NCI-H524 (cell line): ENCODE measurements at places on chromosomes 13 and 19.

- DNase-seq: no peak
Observed at GRCh38 chr19:34316741-34317301, 48.2 kb upstream of the GPI start.

- DNase-seq: peak; percentile 84
Observed at GRCh38 chr19:46944918-46945628, 74.6 kb upstream of the NPAS1 start.

DNA sequence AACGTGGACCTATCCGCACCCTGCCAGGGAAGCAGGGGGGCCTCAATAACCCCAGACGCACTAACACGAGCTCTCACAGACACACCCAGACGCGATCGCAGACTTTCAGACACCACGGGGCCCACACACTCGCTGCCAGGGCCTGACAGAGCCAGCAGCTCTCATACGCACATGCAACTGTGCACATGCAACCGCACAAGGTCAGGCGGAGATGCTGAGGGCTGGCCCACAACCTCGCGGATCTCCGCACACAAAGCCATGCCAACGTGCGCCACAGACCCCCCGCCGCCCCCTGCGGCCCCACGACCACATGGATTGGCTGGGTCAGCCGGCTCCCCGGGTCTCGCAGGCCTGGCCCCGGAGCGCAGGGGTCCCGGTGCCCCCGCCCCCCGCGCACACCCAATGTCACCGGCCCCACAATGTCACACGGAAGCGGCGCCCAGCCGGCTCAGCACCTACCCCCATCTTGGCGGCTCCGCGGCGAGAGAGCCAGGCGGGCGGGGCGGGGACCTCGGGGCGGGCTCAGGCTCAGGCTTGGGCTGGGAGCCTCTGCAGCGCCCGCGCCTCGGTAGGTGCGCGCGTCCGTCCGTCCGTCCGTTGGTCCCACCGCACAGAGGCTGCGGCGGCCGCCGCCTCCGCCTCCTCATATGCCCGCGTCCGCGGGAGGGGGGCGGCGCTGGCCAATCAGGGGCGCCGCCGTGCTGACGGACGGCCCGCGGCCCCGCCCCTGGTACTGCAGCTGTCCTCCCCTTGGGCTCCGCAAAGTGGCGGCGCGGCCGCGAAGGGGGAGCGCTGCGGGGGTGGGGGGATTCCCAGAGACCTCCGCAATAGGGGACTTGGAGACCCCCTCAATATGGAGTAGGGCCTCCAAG lies at the start of gene ATP1A3:
Gene ATP1A3, minus strand, starts transcription at position 619 of the 872 bp plus-strand sequence. Its CDS starts 154 bp downstream, at position 465.
- peak; percentile 90 for DNase-seq

DNA sequence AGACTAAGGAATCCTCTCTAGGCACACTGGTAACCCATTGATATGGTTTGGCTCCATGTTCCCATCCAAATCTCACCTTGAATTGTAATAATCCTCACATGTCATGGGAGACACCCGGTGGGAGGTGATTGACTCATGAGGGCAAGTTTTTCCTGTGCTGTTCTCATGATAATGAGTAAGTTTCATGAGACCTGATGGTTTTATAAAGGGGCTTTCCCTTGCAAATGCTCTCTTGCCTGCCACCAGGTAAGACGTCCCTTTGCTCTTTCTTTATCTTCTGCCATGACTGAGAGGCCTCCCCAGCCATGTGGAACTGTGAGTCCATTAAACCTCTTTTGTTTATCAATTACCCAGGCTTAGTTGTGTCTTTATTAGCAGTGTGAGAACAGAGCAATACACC lies 81.4 kb upstream of the GPC6 start:
- DNase-seq: no peak

GRCh38 chr19:47230921-47231214 lies at the start of gene BBC3:
TSS of gene BBC3 (minus strand) at chr19:47231199. CDS start at chr19:47228431, 2,768 bp downstream.
- DNase-seq: no peak

DNA sequence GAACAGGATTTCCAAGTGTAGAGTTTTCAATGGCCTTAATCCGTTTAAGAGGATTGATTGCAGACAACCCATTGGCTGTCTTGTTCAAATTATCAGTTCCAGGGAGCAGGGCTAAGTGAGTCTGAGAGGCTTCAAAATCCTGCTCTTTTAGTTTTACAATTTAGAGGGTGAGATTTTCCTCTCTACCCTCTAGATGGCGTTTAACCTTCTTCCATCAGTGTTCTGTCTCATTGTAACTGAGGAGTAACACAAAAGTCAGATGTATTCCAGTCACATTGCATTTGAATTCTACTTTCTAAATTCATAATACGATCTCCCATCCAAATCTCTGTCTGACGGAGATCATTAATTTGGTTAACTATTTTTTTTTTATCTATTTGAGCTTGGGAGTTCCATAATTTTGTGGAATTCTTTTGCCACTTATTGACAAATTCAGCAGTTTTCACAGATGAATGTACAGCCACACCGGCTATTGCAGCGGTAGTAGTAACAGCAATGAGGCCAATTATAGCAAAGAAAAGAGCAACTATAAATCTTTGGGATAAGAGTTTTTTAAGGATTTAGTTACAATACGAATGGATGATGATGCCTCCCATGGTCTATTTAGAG lies 7.8 kb upstream of the C19orf84 start:
- peak; percentile 2 for DNase-seq

DNA sequence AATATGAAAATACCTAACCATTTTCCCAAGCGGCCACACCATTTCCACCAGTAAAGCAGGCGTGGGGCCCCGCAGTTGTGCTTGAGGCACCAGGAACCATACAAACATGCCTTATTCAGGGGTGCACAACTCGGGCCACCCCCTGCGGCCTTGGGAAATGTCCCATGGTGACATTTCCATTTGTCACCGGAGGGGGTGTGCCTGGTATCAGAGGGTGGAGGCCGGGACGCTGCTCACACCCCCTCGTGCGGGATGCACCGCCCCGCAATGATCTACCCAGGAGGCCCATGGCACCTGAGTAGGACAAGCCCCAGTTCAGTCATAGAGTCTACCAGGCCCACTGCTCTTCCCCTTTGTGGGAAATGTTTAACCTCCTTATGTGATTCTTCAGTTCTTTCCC lies 218.8 kb downstream of the TEX29 start:
- no peak for DNase-seq

DNA sequence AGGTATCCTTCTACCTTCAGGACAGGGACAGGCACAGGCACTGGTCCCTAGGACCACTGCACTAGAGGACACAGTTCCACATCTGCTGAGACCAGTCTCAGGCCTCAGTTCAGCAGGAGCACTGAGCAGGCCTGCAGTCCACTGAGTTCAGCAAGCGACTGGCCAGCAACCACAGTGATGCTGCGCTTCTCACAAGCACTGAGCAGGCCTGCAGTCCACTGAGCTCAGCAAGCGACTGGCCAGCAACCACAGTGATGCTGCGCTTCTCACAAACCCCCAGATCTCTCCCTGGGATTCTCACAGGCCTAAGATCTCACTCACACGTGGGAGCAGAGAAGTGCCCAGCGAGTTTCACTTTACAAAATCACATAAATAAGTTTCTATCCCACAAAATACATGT lies 140.6 kb downstream of the IRS2 start:
- DNase-seq: no peak

GRCh38 chr13:114025714-114026431 lies 52.0 kb upstream of the C13orf46 start:
- DNase-seq: peak; percentile 57

GRCh38 chr13:57635541-57636085 lies 4.1 kb downstream of the PCDH17 start:
- no peak for DNase-seq

DNA sequence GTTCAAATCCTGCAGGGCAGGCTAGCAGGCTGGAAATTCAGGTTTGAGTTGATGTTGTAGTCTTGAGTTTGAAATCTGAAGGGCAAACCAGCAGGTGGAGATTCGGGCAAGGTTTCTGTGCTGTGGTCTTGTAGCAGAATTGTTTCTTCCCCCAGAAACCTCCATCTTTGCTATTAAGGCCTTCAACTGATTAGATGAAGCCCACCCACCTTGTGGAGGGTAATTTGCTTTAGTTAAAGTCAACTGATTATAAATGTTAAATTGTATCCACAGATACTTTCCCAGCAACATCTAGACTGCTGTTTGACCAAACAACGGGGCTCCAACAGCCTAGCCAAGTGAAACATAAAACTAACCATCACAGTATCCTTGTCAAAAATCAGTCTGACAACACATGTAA lies 9.4 kb downstream of the IPO5 start:
- no peak for DNase-seq

DNA sequence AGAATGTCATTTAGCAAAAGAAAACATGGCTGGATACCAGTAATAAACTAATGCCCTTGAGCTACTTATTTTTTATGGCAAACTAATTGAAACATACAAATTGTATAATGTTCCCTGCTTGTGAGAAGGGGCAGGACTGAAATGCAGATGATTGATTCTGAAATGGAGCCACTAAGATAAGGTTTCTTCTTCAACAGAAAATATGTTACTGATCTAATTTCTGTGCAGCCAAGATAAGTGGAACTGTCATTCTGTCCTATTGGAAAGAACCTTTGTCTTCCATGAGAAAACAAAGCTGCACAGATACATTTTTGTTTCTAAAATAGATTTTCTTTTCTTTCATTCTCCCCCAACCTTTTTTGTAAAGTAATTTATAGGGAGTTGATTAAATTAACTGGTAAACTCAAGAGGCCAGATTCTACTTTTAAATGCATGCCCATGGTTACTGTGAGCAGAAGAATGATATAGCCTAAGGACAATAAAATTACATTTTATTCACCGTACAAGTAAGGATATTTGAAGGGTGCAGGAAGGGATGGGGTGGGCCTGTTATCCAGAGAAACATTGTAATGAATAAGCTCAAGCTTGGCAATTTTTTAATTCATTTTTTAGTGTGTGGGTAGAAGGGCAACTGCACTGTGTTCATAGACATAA lies 39.9 kb downstream of the STARD13 start:
- no peak for DNase-seq
